8988T (cell line): ENCODE measurements at places on chromosomes 2 and 18.
A peak's percentile ranks its signal among the peaks of the same experiment; 100 is the strongest.

DNA sequence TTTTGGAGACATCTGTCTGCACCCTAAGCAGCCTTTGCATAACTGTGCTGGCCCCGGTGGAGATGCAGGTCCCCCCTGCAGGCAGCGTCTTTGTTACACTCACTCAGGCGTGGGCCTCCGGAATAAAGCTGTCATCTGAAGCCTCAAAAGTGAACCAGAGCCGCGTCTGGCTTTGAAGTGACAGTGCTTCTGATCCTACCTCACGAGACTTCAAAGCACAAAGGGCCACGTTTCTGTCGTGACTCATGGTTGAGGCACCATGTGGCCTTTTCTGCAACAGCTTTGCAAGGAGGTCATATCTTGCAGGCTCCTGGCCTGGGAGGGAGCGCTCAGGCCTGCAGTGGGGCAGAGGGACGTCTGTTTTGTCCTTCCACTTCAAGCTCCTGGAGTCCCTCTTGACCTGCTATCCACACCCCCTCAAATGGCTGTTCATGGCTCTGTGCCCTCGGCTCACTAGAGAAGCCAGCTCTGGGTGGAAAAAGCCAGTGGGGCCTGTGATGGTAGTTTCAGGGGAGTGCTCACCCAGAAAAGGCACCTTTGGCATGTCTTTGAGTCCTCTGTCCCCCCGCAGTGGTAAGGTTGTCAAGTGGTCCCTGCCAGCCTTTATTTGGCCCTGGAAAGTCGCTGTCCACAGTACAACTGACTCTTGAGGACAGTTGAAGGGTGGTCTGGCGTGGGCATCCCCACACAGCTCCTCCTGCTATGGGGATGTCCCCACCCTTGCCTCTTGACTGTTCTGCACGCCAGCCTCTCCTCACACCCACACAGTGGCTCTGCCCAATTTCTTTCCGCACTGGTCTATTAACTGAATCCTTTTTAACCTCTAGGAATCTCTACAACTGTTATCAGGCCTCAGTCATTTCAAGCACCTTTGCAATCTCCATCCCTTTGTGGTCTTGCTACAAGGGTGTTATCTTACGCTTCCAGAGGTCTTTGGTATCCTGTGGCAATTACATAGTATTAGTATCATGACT, 19.3 kb downstream of the GPR55 start:
- DNase-seq, result no peak

- no peak for DNase-seq
Measured at GRCh38 chr18:72762515-72763122, 105.2 kb downstream of the NETO1 start.

DNA sequence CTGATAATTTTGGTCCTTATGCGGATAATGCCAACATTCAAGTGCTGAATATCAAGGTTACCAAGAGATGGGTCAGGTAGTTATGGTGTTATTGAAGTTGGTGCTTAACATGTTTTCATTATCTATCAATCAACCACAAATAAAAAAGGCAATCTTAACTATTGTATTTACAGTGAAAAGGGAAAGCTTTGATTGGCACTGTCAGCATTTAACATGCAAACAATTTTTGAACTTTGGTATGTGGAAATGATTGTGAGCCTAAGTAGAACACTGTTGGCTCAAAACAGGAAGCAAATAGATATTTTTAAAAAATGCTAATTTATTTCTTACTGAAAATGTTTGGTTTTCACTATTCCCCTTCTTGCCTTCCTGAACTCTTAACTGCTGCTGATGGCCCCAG, 21.9 kb downstream of the APLF start:
- no peak for DNase-seq

DNA sequence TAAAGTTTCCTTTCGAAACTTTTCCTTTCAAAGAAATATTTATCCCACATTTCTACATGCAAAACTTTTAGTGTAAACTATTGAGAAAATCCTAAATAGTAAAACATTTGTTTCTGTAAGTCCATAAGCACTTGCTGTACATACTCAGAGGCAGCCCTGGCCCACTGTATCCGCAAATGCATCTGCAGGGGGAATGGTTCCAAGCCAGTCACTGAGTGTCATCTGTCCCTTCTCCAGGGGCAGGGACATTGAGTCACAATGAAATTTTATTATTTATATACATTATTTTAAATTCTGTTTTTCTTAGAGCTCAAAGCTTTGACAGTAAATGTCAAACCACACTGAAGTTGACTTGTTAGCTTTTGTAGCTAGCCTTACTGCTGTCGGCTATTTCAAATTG, 367.2 kb downstream of the MTX2 start:
- no peak for DNase-seq

GRCh38 chr2:197297772-197298318, 12.7 kb downstream of the ANKRD44 start:
- no peak for DNase-seq

DNA sequence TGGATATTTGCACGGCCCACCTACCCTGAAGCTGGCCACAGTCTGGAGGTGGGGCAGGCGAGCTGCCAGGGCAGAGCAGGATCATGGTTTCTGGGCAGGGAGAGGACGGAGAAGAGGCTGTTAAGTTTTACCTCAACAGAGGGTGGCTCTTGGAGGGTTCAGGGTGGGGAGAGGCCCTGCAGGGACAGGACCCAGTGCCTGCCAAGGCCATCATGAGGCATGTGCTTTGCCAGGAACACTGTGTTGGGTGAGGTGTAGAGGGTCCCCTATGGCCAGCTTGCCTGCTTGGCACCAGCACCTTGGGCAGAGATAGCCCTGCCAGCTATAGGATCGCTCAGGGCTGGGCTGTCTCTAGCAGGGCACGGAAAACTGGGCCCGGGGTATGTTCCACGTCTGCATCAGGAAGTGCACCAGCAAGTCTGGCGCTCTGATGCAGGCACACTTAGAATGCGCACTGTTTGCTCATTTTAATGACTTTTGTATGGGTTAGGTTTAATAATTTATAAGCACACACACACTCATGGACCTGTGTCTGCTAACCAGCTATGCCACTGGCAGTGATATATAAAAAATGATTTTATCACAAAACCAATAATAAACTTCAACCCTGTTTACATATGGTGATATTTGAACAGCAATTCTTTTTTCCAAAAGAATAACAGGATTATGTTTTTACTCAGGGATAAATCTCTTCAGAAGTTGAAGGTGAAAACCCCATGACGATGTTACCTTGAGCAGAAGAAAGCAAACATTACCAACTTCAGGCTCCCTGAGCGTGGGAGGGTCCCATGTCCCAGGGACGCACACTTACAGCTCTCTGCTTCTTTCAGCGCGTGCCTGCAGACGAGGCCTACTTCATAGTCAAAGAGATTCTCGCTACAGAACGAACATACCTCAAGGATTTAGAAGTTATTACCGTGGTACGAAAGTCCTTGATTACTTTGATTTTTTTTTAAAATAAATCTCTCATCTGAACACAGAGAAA, 46.4 kb downstream of the STK25 start:
- DNase-seq, result no peak

DNA sequence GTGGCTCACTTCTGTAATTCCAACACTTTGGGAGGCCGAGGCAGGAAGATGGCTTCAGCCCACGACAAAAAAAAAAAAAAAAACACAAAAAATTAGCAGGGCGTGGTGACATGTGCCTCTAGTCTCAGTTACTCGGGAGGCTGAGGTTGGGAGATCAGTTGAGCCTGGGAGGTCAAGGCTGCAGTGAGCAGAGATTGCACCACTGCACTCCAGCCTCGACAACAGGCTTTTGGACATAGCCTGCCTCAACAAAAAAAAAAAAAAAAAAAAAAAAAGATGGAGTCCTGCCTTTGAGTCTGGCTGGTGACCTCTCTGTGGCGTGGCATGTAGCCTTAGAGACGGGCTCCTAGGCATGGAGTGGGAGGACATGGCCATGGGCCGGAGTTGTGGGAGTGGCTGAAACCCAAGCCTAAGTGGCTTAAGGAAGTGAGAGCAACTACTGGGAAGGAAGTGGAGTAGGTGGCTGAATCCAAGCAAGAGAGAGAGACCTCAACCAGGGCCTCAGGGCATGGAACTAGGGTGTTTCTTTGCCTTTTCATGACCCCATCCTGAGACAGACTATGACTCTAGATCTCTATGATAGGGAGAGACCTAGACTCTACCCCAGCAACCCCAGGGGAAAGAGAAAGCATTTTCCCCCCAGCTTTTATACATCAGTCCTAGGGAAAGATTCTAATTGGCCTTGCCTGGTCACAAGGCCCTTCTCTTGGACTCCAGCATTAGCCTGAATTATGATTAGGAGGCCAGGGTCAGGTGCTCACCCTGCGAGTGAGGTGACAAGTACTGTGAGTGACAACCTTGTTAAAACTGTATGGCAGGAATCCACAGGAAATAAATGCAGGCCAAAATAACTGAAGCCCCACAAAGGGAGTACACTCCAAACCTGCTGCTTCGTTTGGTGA, 34.2 kb downstream of the NPAS2 start:
- DNase-seq, result no peak

GRCh38 chr2:99490623-99491461, 1.0 kb upstream of the REV1 start:
- DNase-seq, result no peak

- no peak for DNase-seq
Measured at GRCh38 chr2:221926327-221926726, 354.2 kb upstream of the EPHA4 start.

GRCh38 chr18:22169889-22170420, 566 bp downstream of the GATA6 start:
- peak; percentile 69 for DNase-seq

- DNase-seq, result no peak
Measured at GRCh38 chr2:98464772-98465310, 20.2 kb downstream of the INPP4A start.

DNA sequence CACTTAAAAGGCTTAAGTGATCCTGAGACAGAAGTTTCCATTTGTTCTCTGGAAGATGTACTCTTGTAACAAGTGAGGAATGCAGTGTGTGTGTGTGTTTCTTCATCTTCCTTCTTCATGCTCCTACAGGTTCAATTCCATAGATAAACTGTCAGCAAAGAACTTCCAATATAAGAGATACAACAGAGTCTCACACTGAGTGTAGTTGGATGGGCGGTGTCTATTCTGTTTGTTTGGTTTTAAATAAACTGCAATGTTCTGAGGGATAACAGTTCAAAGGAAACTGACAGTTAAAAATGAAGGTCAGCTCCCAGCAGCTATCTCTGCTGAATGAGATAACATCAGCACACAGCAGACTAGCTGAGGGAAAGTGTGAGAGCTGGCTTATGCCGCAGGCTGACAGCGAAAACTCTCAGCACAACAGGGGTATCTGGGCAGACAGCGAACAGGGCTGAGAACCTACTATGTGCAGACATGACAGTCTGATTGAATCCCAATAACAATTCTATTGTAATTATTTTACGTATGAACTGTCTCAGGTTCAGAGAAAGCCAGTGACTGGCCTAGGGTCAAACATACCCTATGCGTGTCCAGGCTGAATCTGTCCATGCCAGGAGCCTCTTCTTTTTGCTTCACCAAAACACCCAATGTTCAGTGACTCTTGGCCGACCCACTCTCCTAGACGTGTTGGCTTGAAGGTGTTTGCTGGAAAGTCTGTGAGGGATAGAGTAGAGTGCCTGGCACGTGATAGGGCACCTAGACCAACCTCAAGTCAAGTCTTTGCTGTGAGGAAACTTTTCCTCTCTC, 201.9 kb upstream of the TRIB2 start:
- DNase-seq, result no peak

DNA sequence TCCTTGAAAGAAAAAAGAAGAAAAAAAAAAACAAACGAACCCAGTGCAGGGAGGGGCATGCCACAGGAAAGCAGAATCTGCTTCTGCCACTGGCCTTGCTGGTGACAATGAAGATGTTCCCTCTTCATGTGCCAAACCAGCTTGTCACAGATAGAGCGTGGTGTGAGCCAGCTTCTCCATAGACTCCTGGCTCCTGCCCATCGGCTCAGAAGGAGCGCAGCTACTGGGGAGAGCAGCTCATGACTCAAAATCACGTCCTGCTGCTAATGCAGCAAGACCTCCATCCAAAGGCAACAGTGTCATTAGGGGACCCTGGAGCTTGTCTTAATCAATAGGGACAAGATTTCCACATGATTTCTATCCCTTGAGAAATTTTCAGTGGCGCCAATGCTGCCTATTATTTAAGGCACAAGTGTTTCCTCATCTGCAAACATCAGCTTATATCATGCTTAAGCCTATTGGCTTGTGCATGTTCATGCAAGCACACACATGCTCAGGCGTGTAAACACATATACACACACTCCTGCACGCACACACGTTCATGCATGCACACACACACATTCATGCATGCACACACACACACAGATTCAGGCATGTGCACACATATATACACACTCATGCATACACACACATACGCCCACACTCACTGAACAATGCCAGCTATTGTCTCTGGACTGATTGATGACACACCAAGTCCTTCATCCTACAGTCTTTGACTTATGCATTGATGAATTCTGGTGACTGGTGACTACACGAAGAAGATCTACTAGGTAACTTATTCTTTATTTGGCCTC, 682.0 kb upstream of the ID2 start:
- no peak for DNase-seq

- no peak for DNase-seq
Measured at GRCh38 chr18:48889981-48890762, 60.6 kb downstream of the SMAD7 start.

GRCh38 chr18:36770315-36770946, 58.4 kb downstream of the TPGS2 start:
- no peak for DNase-seq

DNA sequence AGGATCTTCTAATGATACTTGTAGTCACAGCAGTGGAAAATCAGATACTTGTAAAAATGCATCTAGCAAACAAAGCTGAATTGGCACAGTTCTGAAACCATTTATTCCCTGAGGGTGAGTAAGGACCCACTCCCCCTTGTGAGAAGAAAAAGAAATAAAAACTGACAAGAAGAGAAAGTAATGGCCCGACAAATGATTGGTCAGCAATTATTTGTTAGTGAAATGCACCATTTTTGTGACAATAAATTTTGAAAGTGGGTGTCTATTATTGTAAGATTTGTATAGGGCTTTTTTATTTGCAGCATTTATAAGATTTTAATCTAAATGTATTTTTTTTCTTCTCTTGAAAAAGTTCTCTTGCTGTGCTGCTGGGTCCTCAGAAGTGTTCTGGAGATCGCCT, 600.8 kb downstream of the STK39 start:
- no peak for DNase-seq

GRCh38 chr18:38923126-38923525, 1357.5 kb upstream of the CELF4 start:
- no peak for DNase-seq

- no peak for DNase-seq
Measured at GRCh38 chr2:81551040-81551634, 1246.6 kb upstream of the LRRTM1 start.

- no peak for DNase-seq
Measured at GRCh38 chr2:3779496-3780049, 76.2 kb downstream of the DCDC2C start.

DNA sequence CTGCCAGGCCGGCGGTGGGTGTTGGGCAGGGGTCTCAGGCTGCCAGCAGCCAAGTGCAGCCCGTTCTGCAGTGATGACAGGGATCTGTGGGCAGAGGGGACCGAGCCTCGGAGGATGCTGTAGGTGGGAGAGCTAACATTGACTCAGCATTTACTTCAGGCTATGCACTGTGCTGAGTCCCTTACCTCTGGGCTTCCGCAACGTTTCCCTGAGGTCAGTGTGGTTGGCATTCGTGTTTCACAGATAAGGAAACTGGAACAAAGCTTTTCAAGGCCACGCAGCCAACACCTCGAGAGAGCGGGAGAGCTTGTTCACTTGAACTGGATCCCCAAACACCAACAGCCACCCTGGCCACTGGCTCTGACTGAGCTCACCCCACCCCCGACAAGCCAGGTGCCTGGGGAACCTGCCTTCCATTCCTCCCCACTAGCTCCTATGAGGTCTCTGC, 839 bp upstream of the GPR148 start:
- DNase-seq, result no peak
